ENCODE measurements at places on chromosomes 6 and 20. TPM values are rescaled to one million over a fixed set of nuclear protein-coding genes. Genes with fewer than 3 reads are reported as not detected.

The NOTCH4 gene
- polyA plus RNA-seq: 23.3 TPM

The UNC5CL gene
- 0.92 TPM for polyA plus RNA-seq

The SLC22A23 gene
- polyA plus RNA-seq: 56.8 TPM

The TULP1 gene
- 1.7 TPM for polyA plus RNA-seq

The CCN6 gene
- polyA plus RNA-seq: 0.69 TPM

The PTPN1 gene
- polyA plus RNA-seq: 23.7 TPM

The SLC22A1 gene
- polyA plus RNA-seq: 0.35 TPM

The SLC18B1 gene
- 57.8 TPM for polyA plus RNA-seq

The IRF4 gene
- 0.11 TPM for polyA plus RNA-seq

The CD93 gene
- polyA plus RNA-seq: 19.8 TPM

The LINC00237 gene
- polyA plus RNA-seq: 15.0 TPM

The KIF6 gene
- 3.3 TPM for polyA plus RNA-seq

The PKIB gene
- 15.7 TPM for polyA plus RNA-seq

The MUCL3 gene
- polyA plus RNA-seq: 0.06 TPM

The MANEA gene
- 12.0 TPM for polyA plus RNA-seq

The CST2 gene
- polyA plus RNA-seq: not detected

The PLCB1 gene
- polyA plus RNA-seq: 78.1 TPM

The GINS1 gene
- polyA plus RNA-seq: 13.4 TPM

The ADAM33 gene
- 46.3 TPM for polyA plus RNA-seq

The MEI4 gene
- polyA plus RNA-seq: 2.2 TPM

The ANGPT4 gene
- 0.57 TPM for polyA plus RNA-seq

The ERVFRD-1 gene
- 0.18 TPM for polyA plus RNA-seq

The NTSR1 gene
- 6.1 TPM for polyA plus RNA-seq

The HTR1E gene
- 1.9 TPM for polyA plus RNA-seq

The TUBB2B gene
- 1,520 TPM for polyA plus RNA-seq

The C20orf204 gene
- 3.1 TPM for polyA plus RNA-seq

The SYCP2L gene
- polyA plus RNA-seq: 3.5 TPM

The WDR27 gene
- 59.9 TPM for polyA plus RNA-seq

The GLP1R gene
- polyA plus RNA-seq: 1.3 TPM

The FAM83C gene
- 0.05 TPM for polyA plus RNA-seq

The LY6G6F gene
- polyA plus RNA-seq: not detected

The SLC22A7 gene
- polyA plus RNA-seq: 0.71 TPM

The TRIM10 gene
- 0.14 TPM for polyA plus RNA-seq

The PGC gene
- polyA plus RNA-seq: not detected

The ANKRD66 gene
- polyA plus RNA-seq: 3.2 TPM

The BPIFA1 gene
- polyA plus RNA-seq: not detected

The SUMO4 gene
- 0.65 TPM for polyA plus RNA-seq

The POM121L2 gene
- polyA plus RNA-seq: not detected

The CLVS2 gene
- 10.1 TPM for polyA plus RNA-seq

The HLA-A gene
- polyA plus RNA-seq: 215 TPM

The LGSN gene
- 0.11 TPM for polyA plus RNA-seq

The PAK5 gene
- polyA plus RNA-seq: 23.8 TPM

The AP5S1 gene
- polyA plus RNA-seq: 12.4 TPM

The EPHA7 gene
- 22.1 TPM for polyA plus RNA-seq

The PPP1R3G gene
- polyA plus RNA-seq: 3.3 TPM

The CRISP3 gene
- not detected for polyA plus RNA-seq

The UBE2C gene
- polyA plus RNA-seq: 27.0 TPM

The ZBTB2 gene
- 12.4 TPM for polyA plus RNA-seq

The SIM1 gene
- polyA plus RNA-seq: 0.59 TPM
